ENCODE measurements at places on chromosomes 7 and 10. TPM values are rescaled to one million over a fixed set of nuclear protein-coding genes. Genes with fewer than 3 reads are reported as not detected.

Gene RPEL1
- total RNA-seq = not detected

Gene CYP3A4
- total RNA-seq = 7.8 TPM

Gene MMP21
- 0.48 TPM for total RNA-seq

DNA sequence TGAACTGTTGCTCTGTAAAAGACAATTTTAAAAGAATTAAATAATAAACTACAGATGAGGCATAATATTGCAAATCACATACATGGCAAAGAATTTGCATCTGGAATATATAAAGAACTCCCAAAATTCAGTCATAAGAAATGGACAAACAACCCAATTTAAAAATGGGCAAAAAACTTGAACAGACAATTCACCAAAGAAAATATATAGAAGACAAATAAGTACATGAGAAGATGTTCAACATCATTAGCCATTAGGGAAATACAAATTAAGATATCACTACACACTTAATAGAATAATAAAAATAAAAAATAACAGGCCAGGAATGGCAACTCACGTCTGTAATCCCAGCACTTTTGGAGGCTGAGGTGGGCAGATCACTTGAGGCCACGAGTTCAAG, 22.0 kb upstream of the TNPO3 start:
- DNase-seq = no peak

Gene DTX2
- 50.4 TPM for total RNA-seq

DNA sequence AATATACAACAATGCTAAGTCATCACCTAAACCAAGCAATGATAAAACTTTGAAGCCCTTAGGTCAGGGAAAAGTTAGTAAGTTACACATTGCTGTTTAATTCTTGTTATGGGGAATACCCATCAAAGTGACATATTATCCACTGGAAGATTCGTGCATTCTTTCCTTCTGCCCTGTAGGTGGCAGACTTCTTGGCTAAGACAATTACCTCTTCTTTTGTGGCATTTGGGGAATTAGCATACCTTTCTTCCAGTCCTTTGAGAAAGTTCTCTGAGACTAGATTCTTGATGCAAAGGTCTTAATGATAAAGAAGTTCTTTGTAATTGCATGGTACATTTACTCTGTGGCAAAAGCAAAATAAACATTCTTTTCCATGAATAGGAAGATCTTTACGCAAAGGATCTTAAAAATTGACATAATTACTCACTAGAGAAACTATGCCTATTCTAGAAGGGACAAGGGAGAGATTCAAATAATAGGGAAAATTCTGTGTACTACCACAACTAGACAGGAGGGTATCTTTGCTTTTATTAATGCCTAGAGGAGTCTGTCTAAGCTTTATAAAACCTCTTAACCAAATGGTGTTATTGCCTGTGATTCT, 395.9 kb downstream of the GRM8 start:
- DNase-seq = no peak
